ENCODE measurements at places on chromosomes 11 and 22.

DNA sequence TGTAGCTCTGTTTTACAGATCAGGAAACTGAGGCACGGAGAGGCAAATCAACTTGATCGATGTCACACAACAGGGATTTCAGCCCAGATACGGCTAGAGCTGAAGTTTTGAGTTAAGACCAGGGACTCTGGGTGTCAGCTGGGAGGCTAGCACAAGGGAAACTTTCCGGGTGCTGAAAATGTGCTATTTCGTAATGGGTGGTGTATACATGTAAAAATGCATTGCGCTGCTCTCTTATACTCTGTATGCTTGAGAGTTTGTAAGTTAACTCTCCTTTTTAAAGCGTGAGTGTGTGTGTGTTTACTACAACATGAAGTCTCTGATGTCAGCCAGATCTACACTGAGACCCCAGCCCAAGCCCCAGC lies 227.6 kb downstream of the MN1 start:
- DNase-seq, result no peak

DNA sequence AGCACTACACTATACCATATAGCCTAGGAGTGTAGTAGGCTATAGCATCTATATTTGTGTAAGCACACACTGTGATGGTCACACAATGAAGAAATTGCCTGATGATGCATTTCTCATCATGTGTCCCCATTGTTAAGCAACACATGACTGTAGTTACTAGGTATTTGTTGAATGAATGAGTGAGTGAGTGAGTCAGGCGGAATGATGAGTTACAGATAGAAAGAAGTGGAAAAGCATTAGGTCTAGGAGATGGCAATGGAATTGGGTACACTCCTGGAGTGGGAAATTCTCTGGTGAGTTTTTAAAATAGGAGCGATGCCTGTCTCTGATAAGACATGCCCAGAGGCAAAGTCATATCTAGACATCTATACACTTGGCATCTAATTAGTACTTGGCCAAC lies 160.5 kb upstream of the TBCEL start:
- no peak for DNase-seq

- DNase-seq, result no peak
These were observed 123.6 kb downstream of the ABTB2 start for GRCh38 chr11:34234086-34234740.

GRCh38 chr22:49650336-49651241 lies 177.1 kb downstream of the BRD1 start:
- DNase-seq, result no peak

DNA sequence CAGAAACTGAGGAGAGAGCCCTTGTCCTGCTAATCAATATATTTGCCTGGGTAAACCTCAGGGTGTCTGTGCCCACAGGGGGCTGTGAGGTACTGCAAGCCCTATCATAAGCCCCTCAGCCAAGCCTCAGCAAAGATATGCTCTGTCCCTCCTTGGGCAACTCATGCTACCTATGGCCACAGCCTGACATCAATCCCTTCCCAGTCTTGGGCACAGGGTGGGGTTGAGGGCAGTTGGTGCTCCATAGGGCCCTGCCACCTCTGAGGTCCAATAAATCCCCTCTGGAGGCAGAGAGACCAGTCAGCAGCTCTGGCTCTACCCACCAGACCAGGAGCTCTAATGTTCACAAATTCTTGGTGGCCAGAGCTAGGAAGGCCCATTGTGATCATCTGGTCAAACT lies 23.8 kb downstream of the TPBGL start:
- no peak for DNase-seq

DNA sequence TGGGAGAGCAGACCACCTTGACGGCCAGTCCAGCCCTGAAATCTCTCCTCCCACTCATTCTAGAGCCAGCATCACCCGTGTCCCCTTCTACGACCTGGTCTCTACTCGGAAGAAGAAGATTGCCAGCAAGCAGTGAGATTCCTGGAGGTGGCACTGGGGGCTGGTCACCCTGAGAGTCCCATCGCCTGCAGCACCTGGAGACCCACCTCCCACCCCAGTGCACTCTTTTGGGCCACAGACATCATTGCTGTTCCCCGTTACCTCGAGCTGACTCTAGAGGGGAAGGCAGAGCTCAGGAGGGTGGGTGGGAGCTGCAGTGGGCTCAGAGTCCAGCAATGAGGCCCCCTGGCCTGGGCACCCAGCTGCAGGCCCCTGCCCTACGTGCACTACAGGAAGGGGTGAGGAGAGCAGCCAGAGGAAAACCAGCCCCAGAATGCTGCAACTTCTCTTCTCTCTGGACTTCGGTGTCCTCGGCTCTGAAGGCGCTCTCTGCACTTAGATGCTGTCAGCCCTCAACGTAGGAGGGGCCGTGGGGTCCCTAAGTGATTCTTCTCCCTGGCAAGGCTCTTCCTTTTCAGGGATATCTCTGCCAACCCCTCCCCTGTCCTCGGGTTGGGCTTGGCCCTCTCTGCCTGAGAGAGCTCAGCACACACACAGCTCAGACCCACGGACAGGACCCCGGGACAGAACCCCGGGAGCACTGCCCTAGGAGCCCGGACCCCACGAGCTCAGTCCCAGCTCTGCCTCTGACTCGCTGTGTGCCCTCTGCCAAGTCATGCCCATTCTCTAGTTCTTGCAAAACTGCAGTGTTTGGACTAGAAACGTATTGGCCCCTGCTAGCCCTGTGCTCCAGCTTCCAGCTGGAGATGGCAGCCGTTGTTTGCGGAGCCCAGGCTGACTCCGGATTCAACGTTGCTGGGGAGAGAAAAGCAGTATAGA lies 31.3 kb downstream of the CYTH4 start:
- DNase-seq, result no peak

DNA sequence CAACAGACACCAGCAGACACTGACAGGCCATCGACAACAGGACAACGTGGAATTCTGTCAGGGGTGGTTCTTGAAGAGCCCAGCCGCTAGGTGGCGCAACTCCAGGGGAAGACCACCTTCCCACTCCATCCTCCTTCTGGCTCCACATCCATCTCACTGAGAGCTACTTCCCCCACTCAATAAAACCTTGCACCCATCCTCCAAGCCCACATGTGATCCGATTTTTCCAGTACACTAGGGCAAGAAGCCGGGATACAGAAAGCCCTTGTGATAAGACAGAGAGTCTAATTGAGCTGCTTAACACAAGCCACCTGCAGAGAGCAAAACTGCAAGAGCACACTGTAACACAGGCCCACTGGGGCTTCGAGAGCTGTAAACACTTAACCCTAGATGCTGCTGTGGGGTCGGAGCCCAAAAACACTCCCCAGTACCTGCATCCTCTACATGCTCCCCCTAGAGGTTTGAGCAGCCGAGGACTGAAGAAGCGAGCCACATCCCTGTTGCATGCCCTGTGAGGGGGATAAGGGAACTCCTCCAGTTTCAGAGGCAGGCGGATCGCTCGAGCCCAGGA lies 11.5 kb upstream of the RAB39A start:
- no peak for DNase-seq

DNA sequence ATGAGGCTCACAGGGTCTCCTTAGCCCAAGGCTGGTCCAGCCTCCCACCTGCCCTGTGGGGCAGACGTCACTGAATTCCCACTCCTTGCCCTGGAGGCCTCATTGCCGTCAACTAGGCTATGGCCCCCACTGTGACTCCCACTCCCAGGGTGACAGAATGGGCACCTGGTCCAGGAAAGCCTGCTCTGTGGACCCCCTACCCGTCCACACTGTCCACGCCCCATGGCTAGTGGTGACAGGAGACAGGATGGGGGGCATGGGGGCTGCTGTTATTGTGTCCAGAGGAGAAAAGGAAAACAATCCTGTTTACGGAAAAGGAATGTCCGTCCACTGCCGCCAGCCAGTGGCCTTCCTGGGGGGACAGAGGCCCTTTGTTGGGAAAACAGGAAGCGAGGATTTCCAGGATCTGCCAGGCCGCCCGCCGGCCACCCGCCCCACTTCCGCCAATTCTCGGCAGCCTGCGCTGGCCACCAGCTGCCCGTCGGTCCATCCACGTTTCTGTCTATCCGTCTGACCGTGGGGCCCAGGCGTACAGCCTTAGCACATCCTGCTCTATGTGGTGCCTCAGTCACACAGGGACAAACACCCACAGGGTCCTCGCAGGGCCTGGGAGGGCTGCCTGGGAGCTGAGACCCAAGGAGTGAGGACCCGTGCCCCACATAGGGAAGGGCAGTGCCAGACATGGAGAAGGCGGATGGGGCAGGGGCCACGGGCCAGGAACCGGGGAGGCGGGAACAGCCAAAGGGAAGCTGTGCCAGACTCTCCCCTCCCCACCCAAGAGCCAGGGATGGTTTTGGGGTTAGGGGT lies 19.5 kb downstream of the CRELD2 start:
- no peak for DNase-seq

DNA sequence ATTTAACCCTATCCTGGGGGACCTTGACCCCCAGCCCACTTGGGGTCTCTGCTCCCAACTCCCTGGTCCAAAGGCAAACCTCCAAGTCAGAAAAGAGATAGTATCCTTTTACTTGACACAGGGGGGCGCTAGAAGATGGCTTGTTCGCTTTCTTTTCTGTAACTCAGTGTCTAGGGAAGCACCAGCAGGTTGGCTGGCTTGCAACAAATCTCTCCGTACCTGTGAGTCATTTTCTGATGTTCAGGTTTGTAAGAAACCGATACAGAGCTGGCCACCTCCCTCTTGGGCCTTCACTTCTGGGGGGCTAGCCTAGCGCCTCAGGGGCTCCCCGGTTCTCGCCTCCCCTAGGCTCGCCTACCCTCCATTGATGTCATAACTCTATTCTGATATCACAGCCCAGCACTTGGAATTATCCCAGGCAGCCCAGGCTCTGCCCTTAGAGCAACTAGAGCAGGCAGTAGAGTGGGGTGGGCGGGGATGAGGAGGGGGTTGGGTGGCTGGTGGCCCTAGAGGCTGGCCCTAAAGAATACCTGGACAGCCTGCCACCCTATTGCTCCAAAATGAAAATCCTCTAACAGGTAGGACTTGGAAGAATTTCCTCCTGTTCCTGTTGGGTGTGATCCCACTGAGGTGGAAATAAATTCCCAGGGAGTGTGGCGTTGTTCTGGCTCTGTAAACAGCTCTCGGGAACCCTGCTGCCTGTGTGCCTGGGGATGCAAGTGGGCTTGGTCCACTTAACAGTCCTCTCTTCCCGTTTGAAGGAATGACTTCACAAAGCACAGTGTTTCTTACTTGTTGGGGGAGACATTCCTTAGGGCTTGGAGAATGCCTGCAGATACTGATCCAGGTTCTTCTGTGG lies 69.4 kb downstream of the OSBP2 start:
- peak; percentile 43 for DNase-seq

- no peak for DNase-seq
These were observed 232.9 kb downstream of the BUD13 start for GRCh38 chr11:116539836-116540418.

GRCh38 chr22:22666307-22667091 lies 22.1 kb downstream of the GGTLC2 start:
- no peak for DNase-seq

DNA sequence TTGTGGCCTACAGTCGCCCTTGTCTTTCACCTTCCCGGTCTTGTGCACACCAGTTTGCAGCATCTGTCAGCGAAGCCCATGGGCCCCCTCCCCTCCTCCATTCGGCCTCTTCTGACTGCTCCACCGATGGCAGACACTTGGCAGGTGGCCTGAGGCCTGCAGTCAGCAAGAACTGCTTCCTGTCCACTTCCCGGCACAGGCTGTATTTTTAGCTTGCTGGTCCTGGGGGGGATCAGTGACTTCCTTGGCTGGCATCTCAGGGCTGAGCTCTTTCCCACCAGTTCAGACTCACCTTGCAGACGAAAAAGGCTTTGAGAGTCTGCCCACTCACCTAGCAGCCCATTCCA lies 106.4 kb downstream of the SYN3 start:
- no peak for DNase-seq

- DNase-seq, result no peak
These were observed 8.4 kb downstream of the INCENP start for GRCh38 chr11:62132191-62132590.

GRCh38 chr22:25449781-25450317 lies 114.6 kb upstream of the GRK3 start:
- no peak for DNase-seq

DNA sequence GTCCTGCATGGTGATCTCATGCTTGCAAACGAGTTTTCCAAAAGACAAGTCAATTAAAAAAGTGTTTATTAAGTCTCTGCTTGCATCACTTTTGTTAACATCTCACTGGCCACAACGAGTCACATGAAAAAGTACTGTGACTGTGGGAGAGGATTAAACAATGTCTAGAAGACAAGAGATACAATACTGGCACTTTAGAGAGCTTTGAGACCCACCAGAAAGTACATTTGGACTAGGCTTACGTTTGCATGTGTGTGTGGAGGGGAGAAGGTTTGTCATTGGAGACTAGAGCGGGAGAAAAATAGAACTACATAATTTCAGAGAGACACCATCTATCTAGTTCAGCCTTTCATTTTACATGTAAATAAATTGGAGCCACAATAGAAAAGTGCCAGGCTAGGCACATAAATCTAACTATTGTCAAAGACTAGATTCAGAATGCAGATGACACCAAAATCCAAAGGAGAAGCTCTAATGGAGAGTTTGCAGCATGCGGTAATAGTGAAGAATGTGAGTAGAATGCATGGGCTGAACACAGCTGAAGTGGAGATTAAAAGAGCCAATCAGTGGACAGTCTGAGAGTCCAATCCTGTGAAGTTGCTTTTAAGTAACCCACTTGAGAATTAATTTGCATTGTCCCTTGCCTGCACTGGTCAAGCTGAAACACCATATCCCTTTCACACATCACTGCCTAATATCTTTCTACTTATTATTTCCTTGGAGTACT lies 977.4 kb upstream of the FAT3 start:
- no peak for DNase-seq

GRCh38 chr11:114156131-114156581 lies 96.6 kb downstream of the ZBTB16 start:
- no peak for DNase-seq

DNA sequence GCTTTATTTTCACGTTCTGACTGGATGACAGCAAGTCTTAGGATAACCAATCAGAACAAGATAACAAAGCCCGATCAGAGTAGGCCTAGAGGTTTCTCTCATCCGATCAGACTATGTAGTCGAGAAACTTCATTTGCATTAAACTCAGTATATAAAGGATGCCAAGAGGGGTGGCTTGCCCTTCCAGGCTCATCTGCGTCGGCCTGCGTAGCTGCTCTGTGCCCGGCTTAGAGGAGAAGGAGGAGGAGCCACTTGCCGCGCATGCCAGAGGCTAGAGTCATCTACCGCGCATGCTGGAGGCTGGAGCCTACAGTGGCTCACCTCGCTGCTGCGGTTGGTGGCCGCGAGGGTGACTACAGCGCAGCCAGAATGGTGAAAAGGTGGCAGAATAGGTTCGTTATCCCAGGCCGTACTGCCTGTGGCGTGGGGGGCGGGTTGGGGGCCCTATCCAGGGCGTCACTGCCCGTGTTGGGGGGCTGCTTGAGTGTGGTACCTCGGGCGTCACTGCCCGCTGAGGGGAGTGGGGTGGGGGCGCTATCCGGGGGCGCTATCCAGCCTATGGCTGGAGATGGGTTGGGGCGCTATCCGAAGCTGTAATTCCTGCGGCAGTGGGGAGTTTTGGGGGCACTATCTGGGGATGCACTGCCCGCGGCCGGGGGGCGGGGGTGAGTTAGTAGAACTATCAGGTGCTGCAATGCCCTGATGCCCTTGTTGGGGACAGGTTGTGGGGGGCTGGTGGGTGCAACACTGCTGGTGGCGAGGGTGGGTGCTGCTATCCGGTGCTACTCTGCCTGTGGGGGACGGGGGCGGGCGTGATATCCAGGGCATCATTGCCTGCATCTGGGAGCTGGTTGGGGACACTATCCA lies at the start of gene RFPL2:
Gene RFPL2, minus strand, starts transcription at position 218 of the 867 bp plus-strand sequence. CDS start 2,622 bp downstream, outside the sequence.
- DNase-seq, result no peak

- no peak for DNase-seq
These were observed 16.9 kb downstream of the CTNND1 start for GRCh38 chr11:57778318-57779037.

- no peak for DNase-seq
These were observed at the start of gene PANX3 for GRCh38 chr11:124611064-124611463. PANX3 (plus strand) TSS chr11:124611428; CDS start chr11:124611557, 129 bp downstream.
